Spleen (tissue), 13 donors: ENCODE measurements at places on chromosomes 5 and 9. TPM values are rescaled to one million over a fixed set of nuclear protein-coding genes. Genes with fewer than 3 reads are reported as not detected.

The IL31RA gene
- not detected for total RNA-seq

The TRIM41 gene
- total RNA-seq: 22.9 TPM

The AIF1L gene
- 229 TPM for total RNA-seq

DNA sequence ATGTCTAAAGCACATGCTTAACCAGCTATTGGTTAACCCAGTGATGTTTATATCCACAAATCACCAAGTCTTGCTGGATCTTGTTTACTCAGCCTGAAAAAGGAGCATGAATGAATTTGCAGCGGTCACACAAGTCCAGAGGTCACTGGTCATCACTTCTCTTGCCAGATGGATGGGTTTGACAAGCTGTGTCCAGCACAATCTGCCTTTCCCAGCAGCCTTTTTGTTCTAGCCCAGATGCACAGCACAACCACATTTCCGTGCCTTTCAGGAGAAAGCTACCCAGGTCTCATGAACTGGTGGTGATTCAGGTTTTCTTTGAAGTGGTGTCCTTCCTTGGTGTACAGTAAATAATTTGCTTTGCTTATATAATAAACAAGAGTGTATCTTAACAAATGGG lies 32.1 kb downstream of the TMEM252 start:
- peaks cover 23% of the 10 kb centered on the region for H3K4me1 ChIP-seq
- H3K27ac ChIP-seq: no peak overlapping the region
- H3K36me3 ChIP-seq: no peaks in the 10 kb centered on the region
- H3K27me3 ChIP-seq: no peaks in the 10 kb centered on the region
- H3K4me3 ChIP-seq: no peak overlapping the region

GRCh38 chr5:32017692-32018367 lies 156.3 kb downstream of the GOLPH3 start:
- H3K36me3 ChIP-seq: no peaks in the 10 kb centered on the region
- no peaks in the 10 kb centered on the region for H3K4me1 ChIP-seq
- peak; percentile 50 for DNase-seq
- H3K27ac ChIP-seq: peak overlapping the region; percentile 22
- no peaks in the 10 kb centered on the region for H3K27me3 ChIP-seq

DNA sequence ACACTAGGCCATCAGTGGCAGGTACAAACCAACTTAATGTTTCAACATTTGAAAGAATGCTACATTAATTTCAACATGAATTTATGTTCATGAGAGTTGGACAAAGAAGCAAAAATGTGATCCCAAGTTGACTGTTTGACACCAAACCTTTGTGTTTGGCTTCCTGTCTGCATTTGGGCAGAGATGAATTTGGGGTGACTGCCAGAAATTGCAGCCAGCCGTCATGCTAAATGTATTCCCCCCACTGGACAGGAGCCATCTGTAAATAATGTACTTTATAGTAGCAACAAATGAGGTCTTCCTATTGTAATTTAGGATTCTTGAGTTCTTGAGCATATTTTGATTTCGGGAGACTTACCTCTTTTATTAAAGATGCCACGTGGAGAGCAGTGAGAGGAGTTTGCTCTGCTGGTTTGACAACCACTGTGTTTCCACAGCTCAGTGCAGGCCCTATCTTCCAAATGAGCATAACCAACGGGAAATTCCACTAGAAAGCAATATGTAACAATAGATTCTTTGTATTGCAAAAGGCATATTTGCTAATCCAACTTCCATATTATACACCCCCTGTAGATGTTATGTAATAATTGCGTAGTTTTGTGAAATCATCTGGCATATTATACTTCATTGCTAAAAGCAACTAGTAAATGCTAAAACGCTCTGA lies 27.6 kb downstream of the ALDH1A1 start:
- no peaks in the 10 kb centered on the region for H3K4me1 ChIP-seq
- DNase-seq: no peak
- H3K27ac ChIP-seq: peak overlapping the region; percentile 39
- H3K4me3 ChIP-seq: no peak overlapping the region

DNA sequence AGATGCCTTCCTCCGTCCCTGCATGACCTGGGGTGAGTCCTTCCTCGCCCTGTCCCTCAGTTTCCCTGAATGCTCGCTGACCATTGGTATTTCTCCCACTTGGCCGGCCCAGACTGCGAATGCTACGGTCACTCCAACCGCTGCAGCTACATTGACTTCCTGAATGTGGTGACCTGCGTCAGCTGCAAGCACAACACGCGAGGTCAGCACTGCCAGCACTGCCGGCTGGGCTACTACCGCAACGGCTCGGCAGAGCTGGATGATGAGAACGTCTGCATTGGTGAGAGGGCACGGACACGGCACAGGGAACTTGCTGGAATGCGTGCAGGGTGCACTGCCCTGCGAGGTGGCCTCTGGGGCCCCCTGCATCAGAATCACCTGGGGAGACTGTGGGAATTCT lies 77.1 kb downstream of the NTNG2 start:
- peaks cover 4% of the 10 kb centered on the region for H3K4me1 ChIP-seq
- peak; percentile 85 for DNase-seq

DNA sequence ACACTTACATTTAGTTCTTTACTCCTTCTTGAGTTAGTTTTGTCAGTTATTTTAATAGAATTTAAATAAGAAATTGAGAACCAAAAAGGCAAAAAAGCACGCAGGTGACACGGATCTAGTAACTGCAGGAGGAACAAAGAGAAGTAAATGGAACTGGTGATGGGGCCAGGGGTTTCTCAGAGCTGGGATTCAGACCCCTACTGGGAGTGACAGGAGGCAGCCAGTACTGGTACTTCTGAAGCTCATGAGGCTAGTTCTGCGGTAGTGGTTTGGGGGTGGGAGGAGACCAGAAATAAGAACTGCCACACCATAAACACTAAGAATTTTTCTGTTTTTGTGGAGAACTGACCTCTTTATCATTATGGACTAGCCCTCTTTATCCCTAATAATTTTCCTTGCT lies 48.2 kb downstream of the OXCT1 start:
- DNase-seq: no peak
- H3K4me1 ChIP-seq: no peaks in the 10 kb centered on the region
- no peak overlapping the region for H3K27ac ChIP-seq
